A549 (cell line): ENCODE measurements at places on chromosomes 1 and 21. TPM values are rescaled to one million over a fixed set of nuclear protein-coding genes. Genes with fewer than 3 reads are reported as not detected.

- DNase-seq, result no peak
Measured at GRCh38 chr1:22326372-22326915, 125.2 kb upstream of the ZBTB40 start.

DNA sequence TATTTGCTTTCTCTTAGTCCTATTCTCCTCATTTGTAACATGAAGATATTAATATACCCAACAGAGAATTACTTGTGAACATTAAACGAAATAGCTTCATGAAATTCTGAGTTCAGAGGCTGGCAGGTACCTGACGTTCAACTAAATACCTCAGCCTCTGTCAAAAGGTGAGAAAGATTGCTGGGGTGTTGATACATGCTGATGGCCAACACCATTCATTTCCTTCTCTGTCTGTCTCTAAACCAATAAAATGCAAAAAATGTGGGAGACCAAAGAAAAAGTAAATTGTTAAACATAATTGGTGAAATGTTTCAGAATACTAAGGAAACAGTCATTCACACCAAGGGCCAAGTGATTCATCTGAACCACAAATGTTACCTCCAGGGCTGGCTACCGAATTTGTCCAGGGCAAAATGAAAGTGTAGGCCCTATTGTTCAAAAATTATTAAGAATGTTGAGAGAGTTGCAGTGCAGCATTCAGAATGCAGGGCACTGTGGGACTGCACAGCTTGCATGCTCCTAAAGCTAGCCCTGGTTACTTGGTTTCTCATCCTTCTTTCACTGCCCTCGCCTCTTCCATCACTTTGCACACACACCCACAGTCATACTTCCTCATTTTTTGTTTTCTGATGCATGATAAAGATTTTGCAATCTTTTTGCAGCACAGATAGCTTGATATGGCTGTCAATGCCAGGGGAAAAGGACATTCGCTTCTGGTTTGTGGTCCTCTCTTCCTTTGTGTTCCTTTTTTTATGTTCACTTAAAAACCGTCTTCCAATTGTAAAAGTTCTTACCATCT, 414.3 kb upstream of the NR5A2 start:
- no peak for DNase-seq

GRCh38 chr1:56139836-56140235, 439.5 kb downstream of the PLPP3 start:
- DNase-seq, result no peak

The CHIA gene
- not detected in 3 replicates for polyA plus RNA-seq

The DSCAM gene
- polyA plus RNA-seq, result not detected in 3 replicates
